ENCODE measurements at places on chromosomes 11 and 22. TPM values are rescaled to one million over a fixed set of nuclear protein-coding genes. Genes with fewer than 3 reads are reported as not detected.

IFITM10 gene
- 159 TPM for total RNA-seq

TUBA8 gene
- total RNA-seq = 1.4 TPM

LIF gene
- total RNA-seq = 21.5 TPM

KCNQ1OT1 gene
- 2.7 TPM for total RNA-seq

RAB3IL1 gene
- 9.7 TPM for total RNA-seq

ARL14EP gene
- 22.8 TPM for total RNA-seq

DENND6B gene
- total RNA-seq = 8.1 TPM

NLRP10 gene
- total RNA-seq = 0.70 TPM

GLYATL1 gene
- total RNA-seq = 0.28 TPM

SLC22A12 gene
- not detected for total RNA-seq

CBLIF gene
- not detected for total RNA-seq

C11orf42 gene
- not detected for total RNA-seq

LINC01488 gene
- not detected for total RNA-seq

PRG3 gene
- total RNA-seq = not detected

ZNF214 gene
- total RNA-seq = 1.4 TPM

MRGPRE gene
- not detected for total RNA-seq

SYT12 gene
- 7.2 TPM for total RNA-seq

GLB1L2 gene
- 0.34 TPM for total RNA-seq

EIF4G2 gene
- total RNA-seq = 1,031 TPM

TMEM151A gene
- total RNA-seq = 4.7 TPM

ACR gene
- 0.45 TPM for total RNA-seq

LRRC10B gene
- total RNA-seq = not detected

TMPRSS6 gene
- not detected for total RNA-seq

INS gene
- total RNA-seq = not detected

OR9G4 gene
- not detected for total RNA-seq

All from chondrocyte (in vitro differentiated cells).